ENCODE measurements at places on chromosomes 16 and 17.

- no peak for DNase-seq
Measured at GRCh38 chr16:27465483-27465879, 63.5 kb downstream of the IL21R start.

DNA sequence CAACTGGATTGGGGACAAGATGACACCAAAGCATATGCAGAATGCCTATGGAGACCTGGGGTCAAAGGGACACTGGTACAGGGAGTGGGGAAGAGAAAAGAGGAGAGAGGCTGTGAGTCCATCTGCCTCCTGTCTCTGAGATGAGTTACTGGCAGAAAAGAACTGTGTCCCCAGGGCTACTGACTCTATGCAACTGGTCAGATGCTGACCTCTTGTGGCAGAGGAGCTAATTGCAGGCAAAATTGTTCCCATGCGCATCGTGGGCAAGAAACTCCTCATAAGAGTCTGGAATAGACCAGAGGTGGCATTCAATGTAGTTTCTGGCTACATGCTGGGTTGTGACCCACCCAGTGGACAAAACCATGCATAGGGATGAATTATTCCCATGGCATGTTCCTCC lies 26.1 kb upstream of the MLKL start:
- no peak for DNase-seq

- no peak for DNase-seq
Measured at GRCh38 chr17:43051969-43052368, 26.9 kb downstream of the RND2 start.

DNA sequence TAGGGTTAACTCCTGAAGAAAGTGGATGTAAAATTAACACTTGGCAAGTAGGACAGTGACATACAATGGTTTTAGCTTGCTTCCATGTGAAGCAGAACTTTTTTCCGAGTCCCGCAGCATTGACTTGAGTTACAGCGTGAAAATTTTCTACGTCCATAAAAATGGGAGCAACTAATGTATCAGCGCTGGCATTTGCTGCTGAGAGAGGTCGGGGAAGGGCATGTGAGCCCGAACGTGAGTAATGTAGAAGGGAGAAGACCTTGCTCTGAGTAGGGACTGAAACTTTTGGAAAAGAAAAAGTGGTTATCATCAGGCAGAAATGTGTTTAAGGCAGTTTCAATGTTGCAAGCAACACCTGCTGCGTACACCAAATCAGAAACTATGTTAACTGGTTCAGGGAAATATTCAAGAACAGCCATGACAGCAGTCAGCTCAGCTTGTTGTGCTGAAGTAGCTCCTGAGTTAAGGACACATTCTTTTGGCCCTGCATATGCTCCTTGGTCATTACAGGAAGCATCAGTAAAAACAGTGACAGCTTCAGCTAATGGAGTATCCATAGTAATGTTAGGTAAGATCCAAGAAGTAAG lies 70.9 kb upstream of the ARL4D start:
- no peak for DNase-seq

DNA sequence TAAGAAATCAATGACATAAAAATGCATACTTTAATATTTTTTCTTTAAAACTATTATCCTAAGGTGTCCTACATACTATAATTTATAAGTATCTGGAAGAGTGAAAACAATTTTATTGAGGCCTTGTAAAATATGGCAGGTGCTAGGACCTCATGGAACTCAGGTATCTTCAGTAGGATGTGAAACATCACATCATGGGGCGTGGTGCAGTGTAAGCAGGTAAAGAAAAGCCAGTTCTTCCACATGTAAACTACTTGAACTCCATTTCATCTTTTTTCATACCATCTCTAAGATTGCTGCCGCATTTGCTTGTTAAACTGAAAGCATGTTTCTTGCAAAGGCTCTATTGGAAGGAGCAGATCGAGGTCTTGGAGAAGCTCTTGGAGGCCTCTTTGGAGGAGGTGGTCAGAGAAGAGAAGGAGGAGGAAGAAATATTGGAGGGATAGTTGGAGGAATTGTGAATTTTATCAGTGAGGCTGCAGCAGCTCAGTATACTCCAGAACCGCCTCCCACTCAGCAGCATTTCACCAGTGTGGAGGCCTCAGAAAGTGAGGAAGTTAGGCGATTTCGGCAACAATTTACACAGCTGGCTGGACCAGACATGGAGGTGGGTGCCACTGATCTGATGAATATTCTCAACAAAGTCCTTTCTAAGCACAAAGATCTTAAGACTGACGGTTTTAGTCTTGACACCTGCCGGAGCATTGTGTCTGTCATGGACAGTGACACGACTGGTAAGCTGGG lies at the start of gene CAPNS2:
Gene CAPNS2, plus strand, starts transcription at position 253 of the 744 bp plus-strand sequence. Its CDS starts 73 bp downstream, at position 326.
- no peak for DNase-seq
